Activated CD4-positive, CD25-positive, alpha-beta regulatory T cell treated with anti-CD3 and anti-CD28 coated beads, Interleukin-2, amount 50 U/mL, for 72 hours (primary cell): ENCODE measurements at places on chromosomes 2 and 18.

DNA sequence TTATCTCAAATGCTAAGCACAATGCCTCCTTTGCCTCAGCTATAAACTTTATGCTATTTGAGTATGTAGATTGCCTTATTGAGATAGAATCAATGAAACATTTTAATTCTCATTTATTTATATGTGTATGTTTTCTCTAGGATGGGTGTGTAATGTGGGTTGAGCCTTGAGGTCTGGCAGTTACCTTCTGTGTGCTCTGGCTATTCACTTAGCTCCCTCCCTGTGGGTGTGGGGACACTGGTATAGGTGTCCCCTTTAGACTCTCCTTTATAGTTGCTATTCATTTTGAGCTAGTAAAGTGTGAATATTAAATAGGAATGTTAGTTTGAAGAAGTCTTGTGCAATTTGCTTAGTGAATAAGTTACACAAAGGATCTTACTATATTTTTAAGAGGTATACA lies 1.8 kb downstream of the SLC9A4 start:
- DNase-seq = no peak

GRCh38 chr2:76953733-76954347 lies 568.3 kb downstream of the LRRTM4 start:
- no peak for DNase-seq

GRCh38 chr2:142834021-142834420 lies 43.4 kb upstream of the KYNU start:
- no peak for DNase-seq

GRCh38 chr18:13587937-13588336 lies 138.4 kb downstream of the FAM210A start:
- no peak for DNase-seq

GRCh38 chr2:3320910-3321605 lies 56.6 kb downstream of the EIPR1 start:
- no peak for DNase-seq

- no peak for DNase-seq
These were observed 138.8 kb upstream of the SATB2 start for GRCh38 chr2:199596549-199596948.

- DNase-seq = no peak
These were observed 394.0 kb upstream of the HNRNPA3 start for GRCh38 chr2:176818617-176819016.

GRCh38 chr18:5350636-5351035 lies 55.1 kb upstream of the ZBTB14 start:
- DNase-seq = no peak

DNA sequence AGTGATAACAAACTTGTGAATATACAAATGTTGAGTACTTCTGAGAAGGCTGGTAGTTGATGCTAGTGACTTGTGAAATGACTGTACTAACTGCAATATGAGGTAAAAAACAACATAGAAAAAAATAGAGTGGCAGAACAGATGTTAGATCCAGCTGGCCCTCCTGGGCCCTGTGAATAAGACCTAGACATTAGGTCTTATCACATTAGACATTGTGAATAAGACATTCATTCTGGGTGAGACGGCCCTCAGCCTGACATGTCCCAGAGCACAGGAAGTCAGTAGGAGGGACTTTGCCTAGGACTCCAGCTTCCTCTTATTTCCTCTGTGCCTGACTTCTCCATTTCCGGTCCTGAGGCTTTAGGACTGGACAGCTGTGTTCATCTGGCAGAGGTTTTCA lies 22.9 kb downstream of the DOK1 start:
- DNase-seq = no peak

DNA sequence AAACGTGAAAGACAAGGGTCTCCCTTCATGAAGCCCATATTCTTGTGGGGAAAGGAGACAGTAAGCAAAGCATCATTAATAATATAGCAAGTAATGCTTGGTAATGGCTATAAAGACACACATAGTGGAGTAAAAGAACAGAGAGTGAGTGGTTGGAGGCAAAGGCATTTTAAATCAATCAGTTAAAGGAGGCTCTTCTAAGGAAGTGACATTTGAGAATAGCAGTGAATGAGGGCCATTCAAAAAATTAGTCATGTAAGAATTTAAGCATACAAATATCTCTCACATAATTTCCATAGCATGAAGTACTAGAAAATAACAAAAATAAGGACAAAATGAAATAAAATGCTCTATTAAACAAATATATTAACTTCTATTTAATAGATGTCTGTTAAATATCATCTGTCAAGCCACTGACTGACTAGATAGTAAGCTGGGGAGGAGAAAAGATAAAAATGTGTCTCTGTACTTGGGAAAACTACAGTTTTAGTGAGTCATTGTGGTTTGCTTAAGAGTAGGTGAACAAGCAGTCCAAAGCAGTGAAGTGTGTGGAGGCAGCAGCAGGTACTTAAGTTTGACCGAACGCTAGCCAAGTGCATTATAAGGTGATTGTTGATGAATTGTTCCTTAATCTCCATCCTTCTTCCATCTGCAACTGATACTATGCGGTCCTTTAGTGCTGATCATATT lies 160.1 kb downstream of the PARD3B start:
- no peak for DNase-seq

GRCh38 chr18:48218285-48219022 lies 190.7 kb downstream of the ZBTB7C start:
- no peak for DNase-seq

GRCh38 chr2:23480957-23481797 lies 96.2 kb downstream of the KLHL29 start:
- no peak for DNase-seq

- no peak for DNase-seq
These were observed 978.5 kb upstream of the LRRTM1 start for GRCh38 chr2:81283081-81283480.

GRCh38 chr2:51995293-51995692 lies 963.4 kb upstream of the NRXN1 start:
- DNase-seq = no peak

DNA sequence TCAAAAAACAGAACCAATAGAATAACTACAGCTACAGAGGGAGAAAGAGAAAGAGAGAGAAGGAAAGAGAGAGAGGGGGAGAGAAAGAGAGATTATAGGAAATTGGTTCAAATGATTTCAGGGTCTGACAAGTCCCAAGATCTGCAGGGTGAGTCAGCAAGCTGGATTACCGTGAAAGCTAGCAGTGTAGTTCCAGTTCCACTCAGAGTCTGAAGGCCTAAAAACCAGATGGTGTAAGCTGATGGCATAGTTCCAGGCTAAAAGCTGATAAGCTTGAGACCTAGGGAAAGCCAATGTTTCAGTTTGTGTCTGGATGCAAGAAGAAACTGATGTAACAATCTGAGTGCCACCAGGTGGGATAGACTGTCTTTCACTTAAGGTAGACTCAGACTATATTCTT lies 397.7 kb downstream of the TRIB2 start:
- DNase-seq = no peak

- DNase-seq = no peak
These were observed 144.6 kb upstream of the SETBP1 start for GRCh38 chr18:44536046-44536445.

- DNase-seq = peak; percentile 93
These were observed at the start of gene NPC1 for GRCh38 chr18:23586249-23587196. TSS of gene NPC1 (minus strand) at chr18:23586506. CDS start at chr18:23586343, 163 bp downstream.

GRCh38 chr2:205284334-205284733 lies 398.0 kb upstream of the NRP2 start:
- DNase-seq = no peak

DNA sequence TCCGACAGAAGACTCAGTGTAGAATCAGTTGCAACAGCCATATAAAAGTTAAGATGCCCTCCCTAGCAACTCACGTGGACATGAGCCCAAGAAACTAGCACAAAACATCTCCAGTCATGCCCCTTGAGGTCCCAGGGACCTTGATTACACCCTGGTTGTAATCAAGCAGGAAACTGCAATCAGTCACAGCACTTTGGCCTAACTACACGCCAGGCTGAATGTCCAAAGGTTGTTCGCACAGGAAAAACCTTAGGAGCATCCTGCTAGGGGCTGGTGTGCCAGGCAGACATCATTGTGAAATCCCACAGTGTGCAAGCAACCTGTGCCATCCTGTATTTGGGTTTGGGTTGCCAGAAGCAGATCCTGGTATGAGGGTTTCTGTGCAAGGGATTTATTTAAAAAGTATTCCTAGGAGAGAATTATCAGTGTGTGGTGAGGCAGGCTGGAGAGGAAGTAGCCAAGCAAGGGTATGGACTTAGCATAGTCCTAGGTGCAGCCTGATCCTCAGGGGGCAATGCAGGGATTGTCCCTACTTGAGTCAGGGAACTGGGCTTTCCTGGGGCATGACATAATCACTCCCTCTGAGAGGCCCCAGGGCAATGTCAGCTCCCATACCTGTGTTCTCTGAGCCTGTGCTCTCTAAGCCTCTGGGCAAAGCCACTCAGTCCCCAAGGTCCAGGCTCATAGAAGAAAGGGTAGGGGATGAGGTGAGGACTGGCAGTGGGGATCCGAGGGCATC lies 17.8 kb upstream of the SULT1C2 start:
- no peak for DNase-seq

DNA sequence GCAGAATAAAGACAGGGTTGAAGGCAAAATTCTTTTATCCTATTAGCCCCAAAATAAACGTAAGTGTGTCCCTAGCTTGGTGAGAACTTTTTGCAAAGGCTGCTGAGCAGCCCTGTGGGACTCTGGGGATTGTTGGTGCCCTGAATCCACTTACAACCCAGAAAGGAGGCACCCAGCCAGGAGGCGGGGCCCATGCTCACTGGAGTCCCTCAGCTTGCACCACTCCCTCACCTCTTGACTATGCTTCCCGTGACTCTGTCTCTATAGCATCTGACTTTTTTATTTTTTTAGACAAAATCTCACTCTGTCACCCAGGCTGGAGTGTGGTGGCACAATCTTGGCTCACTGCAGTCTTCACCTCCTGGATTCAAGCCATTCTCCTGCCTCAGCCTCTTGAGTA lies 15.8 kb upstream of the COL6A3 start:
- no peak for DNase-seq

- no peak for DNase-seq
These were observed 98.7 kb downstream of the ACVR1 start for GRCh38 chr2:157777427-157777826.

- no peak for DNase-seq
These were observed 50.5 kb downstream of the TMEM18 start for GRCh38 chr2:626491-627339.

GRCh38 chr2:174716785-174717184 lies 47.5 kb downstream of the CHRNA1 start:
- no peak for DNase-seq

- DNase-seq = no peak
These were observed 2.4 kb downstream of the SPRED2 start for GRCh38 chr2:65429786-65430602.

- DNase-seq = no peak
These were observed 678 bp upstream of the VAPA start for GRCh38 chr18:9913151-9913525.

GRCh38 chr2:71506222-71507153 lies 53.1 kb downstream of the DYSF start:
- DNase-seq = no peak

- DNase-seq = no peak
These were observed 17.0 kb upstream of the MTCL1 start for GRCh38 chr18:8688216-8688800.

- no peak for DNase-seq
These were observed 41.6 kb downstream of the MGAT5 start for GRCh38 chr2:134295441-134295840.

DNA sequence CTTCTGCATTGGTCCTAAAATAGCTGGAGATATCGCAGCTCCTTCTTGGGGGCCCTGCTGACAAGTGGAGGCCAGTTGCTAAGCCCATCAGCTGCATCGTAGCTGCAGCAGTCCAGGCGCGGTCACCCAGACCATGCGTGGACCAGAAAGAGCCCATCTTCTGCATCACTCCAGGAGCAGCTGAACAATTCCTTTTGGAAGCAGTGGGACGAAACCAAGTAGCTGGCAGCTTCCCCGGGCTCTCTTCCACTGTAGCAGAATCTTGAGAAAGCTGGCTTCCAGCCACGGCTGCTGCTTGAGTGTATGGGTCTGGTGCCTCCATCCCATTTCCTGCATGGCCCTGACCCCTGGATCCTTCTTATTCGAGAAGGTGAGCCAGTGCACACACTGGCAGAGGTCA lies 22.2 kb upstream of the CAB39 start:
- DNase-seq = no peak

DNA sequence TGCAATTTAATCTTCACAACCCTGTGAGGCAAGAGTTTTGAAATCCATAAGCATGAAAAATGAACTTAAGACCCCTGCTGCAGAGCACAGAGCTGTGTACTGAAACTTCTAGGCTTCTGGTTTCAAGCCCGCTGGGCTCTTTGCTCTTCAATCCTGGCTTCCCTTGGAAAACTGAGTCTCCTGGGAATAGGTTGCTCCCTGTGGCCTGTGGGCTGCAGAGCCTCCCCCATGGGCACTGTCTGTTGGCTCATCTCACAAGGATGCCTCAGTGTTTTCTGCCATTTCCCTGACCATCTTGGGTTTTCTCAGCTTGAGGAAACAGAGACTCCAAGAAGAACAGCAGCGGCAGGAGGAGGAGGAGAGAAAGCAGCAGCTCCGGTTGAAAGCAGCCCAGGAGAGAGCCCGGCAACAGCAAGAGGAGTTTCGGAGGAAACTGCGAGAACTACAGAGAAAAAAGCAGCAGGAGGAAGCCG lies 44.5 kb downstream of the SUMO1 start:
- no peak for DNase-seq

GRCh38 chr2:175892046-175892445 lies 110.0 kb downstream of the LNPK start:
- DNase-seq = no peak

DNA sequence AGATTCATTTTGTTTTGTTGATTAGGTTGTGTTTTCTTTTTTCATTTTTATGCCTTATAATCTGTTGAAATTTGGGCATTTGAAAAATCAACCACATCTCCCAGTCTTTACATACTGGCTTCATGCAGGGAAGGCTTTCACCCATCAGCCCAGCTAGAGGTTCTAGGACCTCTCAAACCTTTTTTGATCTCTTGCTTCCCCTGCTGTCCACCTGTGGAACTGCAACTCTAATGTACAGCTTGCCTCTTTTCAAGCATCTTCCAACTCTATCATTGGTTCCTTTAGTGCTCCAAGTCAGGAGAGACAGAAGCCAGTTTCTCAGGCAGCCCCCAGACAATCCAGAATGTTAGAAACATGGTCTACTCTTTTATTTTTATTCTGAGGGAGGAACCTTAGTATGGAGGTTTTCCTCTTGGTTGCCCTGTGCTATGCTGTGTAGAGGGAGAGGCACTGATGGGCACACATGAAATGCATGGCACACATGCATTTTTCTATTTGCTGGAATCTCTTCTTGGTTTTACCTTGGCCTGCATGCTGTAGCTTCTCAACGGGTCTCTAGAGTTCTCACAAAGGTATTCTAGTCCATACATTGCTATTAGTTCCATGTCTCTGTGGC lies 107.2 kb upstream of the L3MBTL4 start:
- DNase-seq = no peak

- no peak for DNase-seq
These were observed 14.5 kb downstream of the CAPN14 start for GRCh38 chr2:31202833-31203232.

GRCh38 chr2:155839436-155839835 lies 493.1 kb downstream of the NR4A2 start:
- DNase-seq = no peak

- DNase-seq = no peak
These were observed 9.9 kb downstream of the TOGARAM2 start for GRCh38 chr2:28991021-28991420.
